Daoy (cell line): ENCODE measurements at places on chromosomes 2 and 18. TPM values are rescaled to one million over a fixed set of nuclear protein-coding genes. Genes with fewer than 3 reads are reported as not detected.

DNA sequence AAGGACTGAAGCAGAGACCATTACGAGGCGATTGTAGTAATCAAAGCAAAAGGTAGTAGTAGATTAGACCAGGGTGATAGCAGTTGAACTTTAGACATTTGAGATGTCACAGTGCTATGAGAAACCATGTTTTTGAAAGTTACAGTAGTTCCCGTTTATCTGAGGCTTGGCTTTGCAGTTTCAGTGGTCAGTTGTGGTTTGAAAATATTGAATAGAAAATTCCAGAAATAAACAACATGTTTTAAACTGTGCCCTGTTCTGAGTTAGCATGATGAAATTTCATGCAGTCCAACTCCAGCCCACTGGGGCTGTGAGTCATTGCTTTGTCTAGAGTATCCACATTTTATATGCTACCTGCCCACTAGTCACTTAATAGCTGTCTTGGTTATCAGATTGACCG is 47.5 kb downstream of the ZNF638 start:
- DNase-seq, result peak; percentile 45

- DNase-seq, result no peak
These were observed 41.9 kb upstream of the C2orf66 start for GRCh38 chr2:196851088-196851487.

DNA sequence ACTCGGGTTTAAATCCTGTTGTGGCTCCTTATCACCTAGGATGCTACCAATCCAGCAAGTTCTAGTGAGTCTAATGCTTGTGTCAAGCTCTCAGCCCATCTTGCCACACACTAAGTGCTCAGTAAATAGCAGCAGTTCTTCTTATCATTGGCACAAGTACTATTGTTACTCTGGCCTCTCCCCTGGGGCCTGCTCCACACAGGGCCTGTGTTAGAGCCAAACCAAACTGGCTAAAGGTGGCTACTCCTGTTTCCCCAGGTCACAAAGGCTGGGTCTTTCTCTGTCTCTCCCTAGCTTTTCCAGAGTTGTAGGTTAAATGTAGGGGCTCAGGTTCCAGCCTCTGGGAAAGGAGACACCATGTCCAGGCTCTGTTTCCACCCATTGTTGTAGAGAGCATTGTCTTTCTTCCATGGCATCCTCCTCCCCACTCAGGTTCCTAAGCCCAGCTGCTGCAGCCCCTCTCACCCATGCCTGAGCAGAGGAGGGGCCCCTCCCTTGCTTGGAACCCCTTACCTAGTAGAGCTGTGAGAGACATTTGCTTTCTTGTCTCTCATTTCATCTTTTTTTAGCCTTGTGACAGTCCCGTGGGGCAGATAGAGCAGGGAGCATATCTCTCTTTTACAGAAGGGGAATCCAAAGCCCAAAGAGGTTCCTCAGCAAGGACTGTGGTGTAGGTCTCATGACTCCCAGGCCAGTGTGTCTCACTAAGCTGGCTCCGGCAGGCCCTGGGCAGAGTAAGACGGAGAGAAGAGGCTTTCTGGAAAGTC is 56.4 kb upstream of the OTOF start:
- no peak for DNase-seq

DNA sequence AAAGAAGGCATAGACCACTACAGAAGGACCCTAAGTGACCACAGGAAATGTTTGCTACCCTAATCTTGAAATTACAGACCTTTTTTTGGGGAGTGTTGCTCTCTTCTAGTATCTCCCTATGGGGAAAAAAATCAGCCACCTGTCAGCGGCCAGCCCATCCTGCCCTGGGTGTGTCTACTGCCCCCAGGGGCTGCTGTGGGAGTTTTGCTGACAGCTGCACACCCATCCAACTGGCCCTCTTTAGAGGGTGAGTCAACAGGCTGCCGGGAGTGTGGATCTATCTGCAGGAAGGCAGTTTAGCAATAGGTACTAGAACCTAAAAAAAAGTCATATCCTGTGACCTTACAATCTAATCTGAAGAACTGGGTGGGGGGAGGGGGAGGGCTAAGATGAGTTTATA is 796 bp upstream of the DYSF start:
- peak; percentile 81 for DNase-seq

GRCh38 chr2:45891719-45892424 is 240.4 kb downstream of the PRKCE start:
- DNase-seq, result no peak

GRCh38 chr2:18803141-18803939 is 214.0 kb upstream of the NT5C1B start:
- no peak for DNase-seq

DNA sequence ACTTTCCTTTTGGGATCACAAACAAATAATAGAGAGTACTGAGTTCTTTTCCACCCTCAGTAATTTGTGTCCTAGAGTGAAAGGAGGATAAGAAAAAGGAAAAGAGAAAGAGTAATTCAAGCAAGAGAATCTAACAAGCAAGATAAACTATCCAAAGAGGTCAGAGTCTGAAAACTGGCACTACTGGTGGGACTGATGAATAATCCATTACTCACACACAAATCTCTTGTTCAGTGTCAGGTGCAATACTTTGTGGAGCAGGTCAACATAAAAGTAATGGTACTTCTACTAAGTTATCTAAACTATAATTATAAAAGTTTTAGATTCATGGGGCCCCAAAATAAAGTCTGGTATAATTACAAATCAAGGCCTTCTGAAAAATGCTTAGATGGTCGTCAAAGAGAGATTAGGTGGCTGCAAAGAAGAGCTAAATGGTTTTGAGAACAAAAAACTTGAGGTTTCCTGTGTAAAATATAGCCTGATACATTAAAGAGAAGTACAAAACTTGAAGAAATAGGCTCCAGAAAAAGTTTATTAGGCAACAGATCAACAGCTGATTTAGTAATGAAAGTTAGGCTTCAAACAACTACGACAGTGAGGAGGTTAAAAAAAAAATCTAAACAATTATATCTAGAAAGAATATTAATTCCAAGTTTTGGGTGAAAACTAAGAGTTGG is 109.4 kb downstream of the BAZ2B start:
- DNase-seq, result peak; percentile 9

DNA sequence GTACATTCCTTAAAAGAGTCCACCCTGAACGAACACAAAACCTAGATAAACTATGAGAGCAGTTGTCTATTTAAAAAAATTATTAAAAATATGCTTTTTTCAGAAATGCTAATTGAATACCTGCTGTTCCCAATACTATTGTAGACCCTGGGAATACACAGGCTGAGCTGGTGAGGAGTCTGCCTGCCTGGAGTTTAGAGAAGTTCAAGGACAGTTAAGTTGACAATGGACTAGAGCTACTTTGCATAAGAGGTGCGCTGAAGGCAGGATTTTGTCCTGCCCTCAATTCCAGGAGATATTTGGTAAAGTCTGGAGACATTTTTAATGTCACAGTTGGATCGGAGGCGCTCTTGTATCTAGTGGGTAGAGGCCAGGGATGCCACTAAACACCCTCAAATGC is 110.2 kb downstream of the SETBP1 start:
- DNase-seq, result no peak

- no peak for DNase-seq
These were observed 36.9 kb downstream of the RIT2 start for GRCh38 chr18:43078478-43079092.

GRCh38 chr2:176099159-176099727 is 352 bp upstream of the HOXD12 start:
- DNase-seq, result no peak

DNA sequence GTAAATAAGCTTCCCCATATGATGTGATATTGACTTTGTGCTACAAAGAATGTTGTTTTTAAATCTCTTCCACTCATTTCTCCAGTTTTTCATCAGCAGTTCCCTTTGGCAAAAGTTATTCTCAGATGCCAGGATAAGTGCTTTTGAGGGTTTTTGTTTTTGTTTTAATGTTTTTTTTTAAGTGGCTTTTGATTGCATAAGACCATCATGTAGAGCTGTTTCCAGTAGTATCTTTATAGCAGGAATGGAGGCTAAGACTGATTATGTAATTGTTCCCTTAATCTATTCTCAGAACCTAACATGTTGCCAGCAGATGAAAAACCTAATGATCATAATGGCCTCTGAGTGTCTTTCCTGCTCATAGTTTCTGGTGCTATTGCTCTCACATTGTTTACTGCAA is 77.9 kb downstream of the CABLES1 start:
- DNase-seq, result no peak

DNA sequence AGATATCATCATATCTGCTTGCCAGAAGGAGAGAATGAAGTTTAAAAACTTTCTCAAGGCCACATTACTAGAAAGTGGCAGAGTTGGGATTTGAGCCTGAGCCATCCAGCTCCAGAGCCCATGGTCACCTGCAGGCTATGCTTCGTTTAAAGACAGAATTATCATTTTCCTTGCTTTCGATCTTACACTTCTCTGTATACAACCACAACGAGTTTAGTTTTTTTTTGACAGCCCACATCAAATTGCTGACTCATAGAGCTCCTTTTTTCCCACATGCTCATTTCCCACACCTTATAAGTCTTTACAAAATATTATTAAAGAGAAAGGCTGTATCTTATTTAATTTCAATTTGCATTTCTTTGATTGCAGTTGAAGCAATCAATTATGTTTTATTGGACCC is 6.5 kb downstream of the PLEK start:
- DNase-seq, result no peak

GRCh38 chr2:11093467-11093866 is 61.8 kb upstream of the SLC66A3 start:
- no peak for DNase-seq

DNA sequence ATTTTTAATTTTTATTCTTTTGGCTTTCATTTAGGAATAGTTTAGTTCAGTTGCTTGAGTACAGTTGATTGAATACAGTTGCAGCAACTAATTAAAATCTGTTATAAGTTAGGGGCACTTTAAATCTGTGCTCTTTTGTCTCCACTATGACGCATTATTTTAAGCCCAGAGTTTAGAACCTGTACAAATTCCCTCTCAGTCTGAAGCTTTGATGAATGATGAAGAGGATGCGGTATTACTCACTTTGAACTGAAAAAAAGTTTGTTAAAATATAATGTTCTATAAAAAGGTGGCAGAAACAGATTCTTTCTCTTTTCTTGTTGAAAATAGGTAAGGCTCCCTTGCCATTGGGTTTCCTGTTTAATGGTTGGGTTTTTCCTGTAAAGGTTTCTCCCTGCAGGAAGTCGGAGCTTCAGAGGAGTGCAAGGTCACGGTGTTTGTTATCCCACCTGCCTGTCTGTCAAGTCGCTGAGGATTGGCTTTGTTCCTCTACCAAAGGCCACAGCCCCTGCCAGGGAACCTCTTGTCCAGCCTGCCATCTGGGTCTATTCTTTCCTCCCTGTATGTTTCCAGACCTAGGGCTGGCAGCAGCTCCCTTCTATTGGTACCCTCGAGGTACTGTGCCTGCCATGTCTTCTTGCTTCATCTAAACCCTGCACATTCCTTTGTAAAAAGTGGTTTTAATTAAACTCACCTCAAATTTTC is 43.8 kb upstream of the FN1 start:
- DNase-seq, result no peak

GRCh38 chr2:182618672-182619079 is 97.4 kb upstream of the DNAJC10 start:
- DNase-seq, result no peak

DNA sequence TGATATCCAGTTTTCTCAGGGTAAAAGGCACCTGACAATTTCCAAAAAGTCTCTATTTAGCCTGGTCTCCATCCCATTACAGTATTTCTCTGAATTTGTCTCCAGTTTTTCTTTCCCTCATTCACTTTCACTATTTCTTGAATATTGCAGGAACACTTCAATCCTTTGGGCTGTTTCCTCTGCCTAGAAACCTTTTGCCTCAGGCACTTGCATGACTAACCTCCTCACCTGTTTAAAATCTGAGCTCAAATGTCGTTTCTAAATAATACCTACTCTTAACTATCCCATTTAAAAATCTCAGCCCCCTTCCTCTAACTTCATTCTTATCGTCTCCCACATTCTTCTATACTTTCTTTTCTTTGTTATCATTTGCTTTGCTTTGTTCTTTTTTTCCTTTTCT is 9.0 kb downstream of the SCN2A start:
- DNase-seq, result no peak

DNA sequence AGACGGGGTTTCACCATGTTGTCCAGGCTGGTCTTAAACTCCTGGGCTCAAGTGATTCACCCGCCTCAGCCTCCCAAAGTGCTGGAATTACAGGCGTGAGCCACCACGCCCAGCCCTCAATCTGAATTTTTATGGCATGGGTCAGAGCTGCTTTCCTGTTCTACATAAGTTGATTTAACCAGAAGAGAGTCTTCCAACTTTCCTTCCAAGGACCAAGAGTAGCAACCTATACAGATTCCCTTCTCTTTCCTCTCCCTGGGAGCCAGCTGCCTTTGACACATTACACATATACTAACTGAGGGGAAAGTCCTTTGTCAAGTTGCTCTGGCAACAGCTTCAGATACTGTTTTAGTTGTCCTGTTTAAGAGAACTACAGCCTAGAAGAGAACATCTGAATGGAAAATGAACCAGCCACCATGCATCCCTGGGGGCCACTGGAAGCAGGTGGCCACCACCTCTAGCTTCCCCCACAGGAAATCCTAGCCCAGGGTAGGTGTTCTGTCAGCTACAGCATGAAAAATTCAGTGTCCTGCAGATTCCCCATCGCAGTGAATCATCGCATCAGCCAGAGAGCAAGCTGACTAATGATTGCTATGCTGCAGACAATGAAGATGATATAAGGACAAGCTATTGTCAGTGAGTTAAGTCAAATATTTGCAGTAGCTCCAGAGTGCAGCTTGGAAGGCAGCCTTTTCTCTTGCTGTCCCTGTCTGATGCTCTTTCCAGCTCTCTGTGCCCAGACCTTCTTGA is 62.9 kb downstream of the POMC start:
- peak; percentile 63 for DNase-seq

DNA sequence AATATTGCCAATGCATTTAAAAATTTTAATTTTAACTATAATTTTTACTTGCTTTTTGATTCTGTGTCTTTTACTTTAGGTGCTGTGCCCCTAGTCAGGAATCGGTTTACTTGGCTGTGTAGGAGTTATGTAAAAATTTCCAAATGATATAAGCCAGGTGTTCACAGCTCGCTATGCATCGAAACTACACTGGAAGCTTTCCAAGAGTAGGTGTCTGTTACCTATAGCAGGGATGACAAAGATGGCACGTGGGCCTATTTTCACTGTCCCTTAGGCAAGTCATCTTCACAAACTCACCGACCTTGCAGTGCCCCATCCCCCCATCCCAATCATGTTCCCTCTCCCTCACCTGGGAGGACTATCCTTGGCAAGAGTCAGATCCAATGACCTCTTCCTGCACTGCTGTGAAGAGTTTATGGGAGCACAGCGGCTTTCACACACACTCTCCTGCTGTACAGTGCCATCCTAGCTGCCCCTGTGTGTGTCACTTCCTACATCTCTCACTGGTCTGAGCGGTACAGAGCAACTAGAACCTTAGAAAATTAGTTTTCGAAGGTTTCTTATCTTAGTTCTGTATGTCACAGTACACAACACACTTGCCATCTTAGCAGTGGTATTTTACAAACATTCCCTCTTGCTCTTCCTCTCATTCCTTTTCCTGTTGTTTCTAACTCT is 49.2 kb upstream of the NAB1 start:
- DNase-seq, result no peak

GRCh38 chr18:59096098-59096789 is 43.4 kb upstream of the SEC11C start:
- no peak for DNase-seq

Gene UPP2
- total RNA-seq, result not detected in 2 replicates

Gene LYPD6B
- 8.0 and 10.2 TPM in 2 replicates for total RNA-seq

Gene PSMG2
- total RNA-seq, result 105 and 108 TPM in 2 replicates

Gene PLCL1
- total RNA-seq, result 0.11 TPM in 1 of 2 replicates, not detected in the other

Gene MYL1
- total RNA-seq, result not detected in 2 replicates

Gene TXNL4A
- 91.5 and 160 TPM in 2 replicates for total RNA-seq

Gene RAD51AP2
- total RNA-seq, result not detected in 2 replicates

Gene RAB6C
- not detected in 2 replicates for total RNA-seq

Gene SCYGR4
- not detected in 2 replicates for total RNA-seq

Gene RDH14
- total RNA-seq, result 28.9 and 38.0 TPM in 2 replicates

Gene PLGLB2
- 0.11 and 0.74 TPM in 2 replicates for total RNA-seq

Gene B3GNT7
- total RNA-seq, result 0.63 and 1.1 TPM in 2 replicates

Gene SH3BP4
- total RNA-seq, result 72.1 and 98.8 TPM in 2 replicates

Gene MOCOS
- total RNA-seq, result 4.4 and 4.5 TPM in 2 replicates

Gene PPP1R1C
- total RNA-seq, result 1.7 and 1.9 TPM in 2 replicates
